ENCODE measurements at places on chromosomes 5 and 9. TPM values are rescaled to one million over a fixed set of nuclear protein-coding genes. Genes with fewer than 3 reads are reported as not detected.

Gene TMEM174
- not detected for total RNA-seq

- no peak for DNase-seq
Measured at GRCh38 chr5:149961186-149961685, 678 bp downstream of the SLC26A2 start.

- DNase-seq: no peak
Measured at GRCh38 chr9:68702493-68702892, 2.5 kb upstream of the PIP5K1B start.

GRCh38 chr9:17927616-17928015 is 348.8 kb downstream of the SH3GL2 start:
- no peak for DNase-seq

Gene RNF224
- not detected for total RNA-seq

- peak; percentile 74 for DNase-seq
Measured at GRCh38 chr9:96061293-96061987, 185.9 kb downstream of the ERCC6L2 start.

Gene TSLP
- total RNA-seq: not detected

- no peak for DNase-seq
Measured at GRCh38 chr9:38336341-38336740, 56.2 kb upstream of the ALDH1B1 start.

- no peak for DNase-seq
Measured at GRCh38 chr9:132518626-132519025, 63.8 kb upstream of the BARHL1 start.

Gene SLC45A2
- 1.2 TPM for total RNA-seq

Gene FRMPD1
- 3.1 TPM for total RNA-seq

DNA sequence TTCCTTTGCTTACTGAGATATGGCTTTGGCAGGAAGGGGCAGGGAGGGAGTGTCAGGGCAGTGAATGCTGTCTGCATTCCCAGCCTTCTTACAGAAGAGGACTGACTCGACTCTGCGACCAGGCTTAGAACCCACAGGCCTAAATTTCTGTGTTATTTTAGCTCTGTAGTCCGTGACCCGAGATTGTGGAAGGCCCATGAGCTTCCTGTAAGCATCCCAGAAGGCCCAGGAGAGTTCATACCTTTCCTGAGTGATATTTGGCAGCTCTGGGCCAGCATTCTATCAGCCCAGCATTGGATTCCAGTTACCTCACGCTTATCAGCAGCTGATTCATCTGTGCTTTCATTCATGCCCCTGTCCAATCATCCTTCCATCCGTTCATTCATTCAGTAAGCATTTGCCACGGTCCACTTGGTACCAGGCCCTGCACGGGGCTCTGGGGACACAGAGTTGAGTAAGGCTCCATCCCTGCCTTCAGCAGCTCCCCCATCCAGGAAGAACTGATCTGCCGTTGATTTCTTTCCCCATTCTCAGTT is 28.2 kb upstream of the RPL26L1 start:
- no peak for DNase-seq

- DNase-seq: no peak
Measured at GRCh38 chr9:38180656-38181055, 111.6 kb upstream of the SHB start.

GRCh38 chr5:170408226-170408625 is 19.1 kb upstream of the KCNMB1 start:
- DNase-seq: no peak

DNA sequence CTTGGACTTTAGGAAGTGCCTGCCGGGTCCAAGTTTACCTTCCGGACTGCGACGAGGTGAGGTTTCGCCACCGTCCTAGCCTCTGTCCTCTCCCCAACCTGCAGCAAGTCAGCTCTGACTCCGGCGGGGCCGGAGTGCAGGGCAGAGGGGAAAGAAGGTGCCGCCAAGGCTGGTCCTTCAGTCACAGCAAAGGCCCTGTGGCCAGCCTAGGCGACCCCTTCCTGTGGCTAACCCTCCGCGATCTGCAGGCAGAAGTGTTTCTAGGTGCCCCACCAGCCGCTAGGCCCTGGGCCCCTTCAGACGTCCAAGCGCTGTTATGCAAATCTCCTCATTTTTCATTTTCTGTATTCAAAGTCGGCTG is 11.1 kb upstream of the NKX2-5 start:
- no peak for DNase-seq

DNA sequence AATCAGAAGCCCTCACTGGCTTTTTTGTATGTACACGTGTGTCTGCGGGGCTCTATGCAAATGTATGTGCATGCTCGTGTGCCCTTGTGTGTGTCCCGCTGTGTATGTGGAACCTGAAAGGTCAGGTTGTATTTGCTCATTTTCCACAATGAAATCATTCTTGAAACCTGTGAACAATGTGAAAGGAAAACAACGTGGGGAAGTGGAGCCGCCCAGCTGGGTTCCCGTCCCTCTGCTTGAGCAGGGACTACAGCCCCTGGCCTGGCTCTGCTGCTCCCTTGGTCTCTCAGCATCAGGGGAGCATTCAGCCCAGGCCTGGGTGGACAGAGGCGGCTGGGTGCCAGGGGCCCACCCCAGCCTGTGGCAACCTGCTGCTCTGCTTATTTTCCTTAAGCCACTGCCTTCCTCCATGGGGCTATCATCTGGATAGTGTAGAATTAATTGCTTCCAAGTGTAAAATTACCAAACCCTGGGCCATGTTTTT is 3.0 kb downstream of the ECSCR start:
- DNase-seq: no peak

DNA sequence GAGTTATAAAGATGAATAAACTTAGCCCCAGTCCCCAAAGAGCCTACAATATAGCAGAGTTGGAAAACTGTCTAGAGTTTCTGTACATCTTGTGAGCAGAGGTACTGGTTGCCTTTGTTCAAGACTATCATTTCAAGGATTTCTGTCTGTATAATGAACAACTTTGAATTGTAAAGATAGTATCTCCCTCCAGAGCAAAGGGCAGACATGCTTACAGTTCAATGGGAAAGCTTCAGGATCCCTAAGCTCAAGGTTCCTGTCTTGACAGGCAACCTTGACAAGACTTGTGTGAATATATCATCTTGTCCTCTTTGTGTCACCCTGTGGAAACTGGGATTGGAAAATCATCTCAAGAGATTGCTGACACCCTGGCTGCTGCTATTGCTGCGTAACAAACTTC is 242.8 kb upstream of the VLDLR start:
- DNase-seq: no peak

DNA sequence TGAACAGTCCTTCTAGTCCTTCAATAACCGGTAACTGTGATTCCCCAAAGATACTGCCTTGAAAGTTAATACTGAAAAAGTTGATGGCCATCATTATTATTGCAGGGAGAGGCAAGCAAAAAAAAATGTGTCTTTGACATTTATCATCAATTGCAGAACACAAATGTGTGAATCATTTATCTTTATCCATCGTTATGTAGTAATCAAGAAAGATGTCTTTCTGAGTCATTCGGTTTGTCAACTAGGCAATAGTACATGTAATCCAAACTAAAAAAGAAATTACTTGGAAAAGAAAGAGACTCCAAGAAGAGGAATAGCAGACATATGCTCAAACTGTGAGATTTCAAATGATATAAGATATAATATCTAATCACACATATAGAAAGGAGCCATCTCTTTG is 473.0 kb downstream of the CETN3 start:
- DNase-seq: no peak

Gene SHOC1
- total RNA-seq: not detected

Gene LCN2
- total RNA-seq: not detected

GRCh38 chr9:249025-249424 is 34.4 kb downstream of the DOCK8 start:
- no peak for DNase-seq

All from cerebellum (tissue), 4 donors.